CD4-positive, alpha-beta T cell treated with Interleukin-6 at 100 ng/mL for 8 hours (primary cell): ENCODE measurements at places on chromosomes 7 and 10.

DNA sequence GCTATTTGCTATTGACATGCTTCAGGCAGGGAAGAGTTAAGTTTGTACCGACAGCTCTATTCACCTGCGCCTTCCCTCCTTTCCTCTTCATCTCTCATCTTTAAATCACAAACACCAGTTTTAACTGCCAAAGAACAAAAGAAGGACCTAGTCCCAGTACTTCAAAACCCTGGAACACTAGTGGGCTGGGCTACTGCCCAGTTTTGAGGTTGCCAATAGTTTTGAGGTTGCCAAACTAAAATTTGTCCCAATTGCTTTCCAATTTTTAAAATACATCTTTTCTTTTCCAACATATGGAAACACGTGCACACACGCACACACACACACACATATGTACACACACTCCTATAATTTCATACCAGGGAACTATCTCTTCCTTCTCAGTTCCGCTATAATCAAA, 130.6 kb upstream of the SLC26A5 start:
- no peak for DNase-seq

DNA sequence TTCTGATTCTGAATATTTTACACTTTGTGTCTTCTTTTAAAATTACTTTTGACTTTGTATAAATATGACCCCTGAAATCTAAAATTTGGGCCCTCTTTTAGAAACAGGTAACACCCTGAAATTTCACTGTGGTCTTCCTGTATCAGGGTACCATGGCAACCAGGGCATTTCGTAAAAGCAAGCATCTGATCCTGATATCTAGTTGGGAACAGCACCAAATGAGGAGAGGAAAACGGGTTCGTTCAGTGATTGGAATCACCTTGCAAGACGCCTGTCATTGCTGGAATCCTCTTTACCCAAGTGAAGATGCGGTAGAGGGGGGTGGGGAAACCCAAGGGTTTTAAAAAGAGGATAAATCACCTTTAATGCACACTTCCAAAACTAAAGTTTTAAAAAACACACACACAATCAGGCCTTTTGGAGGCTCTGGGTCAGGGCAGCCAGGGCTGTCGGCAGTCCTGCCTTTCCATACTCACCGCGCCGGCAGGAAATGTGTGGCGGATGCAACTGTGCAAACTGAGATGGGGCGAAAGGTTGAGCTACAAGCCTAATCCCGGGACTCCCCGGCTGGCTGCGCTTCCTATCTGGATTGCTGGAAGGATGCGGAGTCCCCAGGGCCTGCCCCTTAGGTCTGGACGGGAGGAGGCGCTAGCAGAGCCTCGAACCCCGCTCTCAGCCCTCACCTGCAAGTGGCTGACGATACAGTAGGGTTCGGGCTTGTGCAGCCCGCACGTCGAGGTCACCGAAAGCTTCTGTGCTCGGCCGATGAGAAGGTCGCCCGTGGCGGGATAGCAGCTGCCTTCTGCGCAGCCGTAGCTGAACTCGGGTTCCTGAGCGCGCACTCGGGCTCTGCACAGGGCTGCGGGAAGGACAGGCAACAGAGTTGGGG, 1.8 kb downstream of the LAMB1 start:
- DNase-seq, result no peak

- DNase-seq, result peak; percentile 17
These were observed 127.5 kb downstream of the CUBN start for GRCh38 chr10:17001961-17002749.

- no peak for DNase-seq
These were observed 141.7 kb upstream of the SEMA3A start for GRCh38 chr7:84336303-84336702.

- no peak for DNase-seq
These were observed 3.0 kb downstream of the PCLO start for GRCh38 chr7:83159731-83160130.

GRCh38 chr7:135519233-135519688, 9.4 kb upstream of the CNOT4 start:
- DNase-seq, result no peak

DNA sequence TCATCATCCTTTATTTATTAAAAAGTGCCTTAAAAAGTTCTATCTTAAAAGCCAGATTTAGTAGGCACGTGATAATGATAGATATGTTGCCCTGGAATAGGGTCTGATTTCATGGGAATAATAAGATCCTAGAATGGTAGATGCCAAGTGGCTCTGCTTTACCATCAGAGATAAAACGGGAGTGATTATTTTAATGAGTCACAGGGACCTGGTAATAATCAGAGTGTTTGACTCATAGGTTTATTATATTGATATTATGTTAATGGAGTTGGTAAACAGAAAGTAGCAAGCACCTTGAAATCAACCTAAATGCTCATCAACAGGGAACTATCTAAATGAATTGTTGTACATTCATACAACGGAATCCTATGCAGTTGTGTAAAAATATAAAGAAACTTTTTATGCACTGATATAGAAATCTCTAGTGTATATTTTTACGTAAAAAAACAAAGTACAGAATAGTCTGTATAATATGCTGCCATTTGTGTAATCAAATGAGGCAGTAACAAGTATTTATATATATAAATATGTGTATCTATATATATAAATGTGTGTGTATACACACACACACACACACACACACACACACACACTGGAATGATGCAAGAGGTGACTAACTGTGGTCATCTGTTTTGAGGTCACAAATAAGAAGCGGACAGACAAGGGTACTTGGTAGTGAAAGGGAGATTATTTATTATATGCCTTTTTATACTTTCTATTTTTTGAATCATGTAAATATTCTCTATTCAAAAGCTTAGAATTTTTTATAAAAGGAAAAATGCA, 78.6 kb upstream of the DYNC1I1 start:
- DNase-seq, result no peak

- DNase-seq, result no peak
These were observed 106.1 kb downstream of the CHN2 start for GRCh38 chr7:29300649-29301048.

- DNase-seq, result no peak
These were observed 83.7 kb downstream of the ZMIZ1 start for GRCh38 chr10:79152423-79152817.

DNA sequence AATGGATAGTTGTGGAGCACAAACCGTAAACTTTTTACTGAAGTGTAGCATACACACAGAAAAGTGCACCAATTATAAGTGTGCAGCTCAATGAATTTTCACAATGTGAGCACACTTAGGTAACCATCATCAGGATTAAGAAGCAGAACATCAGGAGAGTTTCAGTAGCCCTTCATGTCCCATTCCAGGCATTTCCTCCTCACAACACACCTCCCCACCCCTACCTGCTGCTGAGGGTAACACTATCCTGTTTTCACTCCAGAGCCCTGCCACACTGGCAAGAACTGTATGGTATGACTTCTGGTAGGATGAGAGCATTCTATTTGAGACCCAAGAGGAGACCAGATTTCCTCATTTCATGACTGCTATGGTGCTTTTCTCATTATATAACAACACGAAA, 166.5 kb downstream of the PPP1R3A start:
- DNase-seq, result no peak

DNA sequence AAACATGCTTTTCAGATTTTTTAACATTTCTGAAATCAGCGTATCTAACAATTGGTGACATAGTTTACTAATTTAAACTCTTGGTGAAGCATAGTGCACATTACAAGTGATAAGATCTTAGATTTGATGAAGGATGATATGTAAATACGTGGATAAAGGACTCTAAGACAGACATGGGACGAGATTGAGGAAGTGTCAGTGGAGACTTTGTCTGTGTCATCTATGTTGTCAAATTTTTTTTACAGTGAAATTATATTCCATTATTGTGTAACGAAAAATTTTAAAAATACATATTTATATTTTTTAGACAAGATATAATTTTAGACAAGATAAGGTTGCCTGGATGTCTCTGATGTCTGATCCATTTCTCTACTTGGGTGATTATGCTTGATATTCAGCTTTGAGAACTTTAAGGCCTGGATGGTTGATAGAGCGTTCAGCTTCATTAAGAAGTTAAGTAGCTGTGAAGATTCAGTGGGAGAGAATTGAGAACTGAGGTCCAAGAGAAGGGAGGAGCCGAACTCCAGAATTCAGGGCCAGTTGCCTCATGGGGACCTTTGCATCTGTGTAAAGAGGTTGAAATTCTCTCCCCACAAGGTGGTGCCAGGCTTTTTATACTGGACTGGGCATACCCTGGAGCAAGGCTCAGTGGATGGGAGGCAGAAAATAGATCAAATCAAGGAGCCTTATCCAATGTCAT, 62.7 kb downstream of the KAT6B start:
- DNase-seq, result no peak

DNA sequence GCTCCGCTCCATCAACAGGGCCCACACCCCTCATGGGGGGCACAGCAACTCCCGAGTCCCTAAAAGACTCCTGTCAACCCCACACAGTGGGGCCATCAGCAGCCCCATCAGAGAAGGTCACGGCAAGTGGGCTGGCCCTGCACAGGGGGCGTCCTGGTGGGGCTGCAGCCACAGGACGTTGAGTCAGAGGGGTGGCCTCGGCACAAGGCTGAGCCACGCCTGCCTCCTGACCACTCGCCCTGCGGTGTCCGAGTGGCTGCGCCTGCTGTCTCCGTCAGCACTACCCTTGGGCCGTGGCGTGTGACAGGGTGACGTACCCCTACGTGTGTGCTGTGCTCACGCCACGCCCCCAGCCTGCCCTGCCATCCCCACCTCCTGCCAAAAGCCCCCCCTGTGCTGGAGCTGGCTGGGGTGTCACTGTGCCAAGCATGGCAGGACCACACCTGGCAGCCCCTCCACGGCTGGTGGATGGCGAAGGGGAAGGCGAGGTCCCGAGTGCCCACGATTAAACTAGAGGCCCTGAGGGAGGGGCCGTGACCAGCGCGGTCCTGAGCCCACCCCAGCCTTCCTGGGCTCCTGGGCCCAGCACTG, 26.0 kb upstream of the NKX6-2 start:
- no peak for DNase-seq

- DNase-seq, result no peak
These were observed 64.4 kb upstream of the SKAP2 start for GRCh38 chr7:26928703-26929347.

GRCh38 chr10:24569828-24570657, 153.6 kb downstream of the ARHGAP21 start:
- DNase-seq, result no peak
